ENCODE measurements at places on chromosomes 13 and 19.

GRCh38 chr19:49910179-49910578 lies 13.5 kb upstream of the IL4I1 start:
- DNase-seq = no peak

DNA sequence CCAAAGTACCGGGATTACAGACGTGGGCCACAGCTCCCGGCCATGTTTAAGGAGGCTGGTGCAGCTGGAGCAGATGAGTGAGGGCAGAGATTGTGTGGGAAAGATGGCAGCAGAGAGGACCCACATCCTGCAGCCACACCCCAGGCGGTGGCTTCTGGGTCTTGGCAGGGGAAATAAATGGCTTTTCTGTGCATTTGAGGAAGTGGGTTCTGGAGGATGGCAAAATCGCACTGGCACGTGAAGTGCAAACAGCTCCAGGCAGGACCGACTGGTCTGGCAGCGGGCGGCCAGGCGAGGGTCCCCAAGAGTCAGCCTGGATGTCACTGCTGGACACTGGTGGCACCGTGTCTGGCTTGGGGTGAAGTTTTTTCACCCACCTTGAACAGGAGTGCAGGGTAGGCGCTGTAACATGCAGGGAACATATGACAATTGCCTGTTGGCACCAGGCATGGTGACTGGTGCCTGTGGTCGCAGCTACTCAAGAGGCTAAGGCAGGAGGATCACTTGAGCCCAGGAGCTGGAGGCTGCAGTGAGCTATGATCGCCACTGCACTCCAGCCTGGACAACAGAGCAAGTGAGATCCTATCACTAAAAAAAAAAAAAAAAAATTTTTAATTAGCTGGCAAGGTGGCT lies 8.4 kb downstream of the B3GNT3 start:
- peak; percentile 81 for DNase-seq

- DNase-seq = no peak
Measured at GRCh38 chr13:110942248-110942981, 27.5 kb upstream of the ANKRD10 start.

DNA sequence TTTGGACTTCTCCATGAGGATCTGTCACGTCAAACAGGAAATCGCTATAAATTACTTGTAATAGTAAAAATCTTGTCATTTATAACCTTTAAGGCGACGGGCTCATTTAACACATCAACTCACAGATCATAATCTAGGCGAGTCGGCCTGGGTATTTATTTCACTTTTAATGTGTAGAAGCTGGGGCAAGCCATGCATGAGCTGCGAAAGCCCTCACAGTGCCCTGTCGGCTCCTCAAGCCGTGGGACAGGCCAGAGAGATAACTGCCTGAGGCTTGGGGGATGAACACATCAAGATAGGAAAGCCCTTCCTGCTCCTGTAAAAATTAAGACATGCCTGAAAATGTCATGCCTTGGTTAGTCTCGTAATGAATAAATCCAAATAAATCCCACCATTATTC lies 30.8 kb downstream of the SOX1 start:
- DNase-seq = no peak

DNA sequence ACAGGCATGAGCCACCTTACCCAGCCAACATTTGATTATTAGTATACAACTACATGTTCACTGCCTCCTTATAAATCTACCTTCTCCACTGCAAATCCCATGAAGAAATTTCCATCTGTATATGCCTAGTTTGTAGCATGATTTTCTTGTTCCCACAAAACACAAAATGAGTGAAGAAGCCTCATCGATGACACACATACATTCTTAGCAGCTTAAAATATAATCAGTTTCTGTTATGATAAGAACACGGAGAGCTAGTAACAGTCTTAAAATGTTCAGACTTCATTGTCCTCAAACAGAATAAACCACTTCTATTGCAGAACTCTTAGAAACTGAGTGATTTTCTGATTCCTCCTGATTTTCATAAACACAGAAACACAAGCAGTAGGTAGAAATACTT lies 740.5 kb downstream of the PCDH9 start:
- no peak for DNase-seq

DNA sequence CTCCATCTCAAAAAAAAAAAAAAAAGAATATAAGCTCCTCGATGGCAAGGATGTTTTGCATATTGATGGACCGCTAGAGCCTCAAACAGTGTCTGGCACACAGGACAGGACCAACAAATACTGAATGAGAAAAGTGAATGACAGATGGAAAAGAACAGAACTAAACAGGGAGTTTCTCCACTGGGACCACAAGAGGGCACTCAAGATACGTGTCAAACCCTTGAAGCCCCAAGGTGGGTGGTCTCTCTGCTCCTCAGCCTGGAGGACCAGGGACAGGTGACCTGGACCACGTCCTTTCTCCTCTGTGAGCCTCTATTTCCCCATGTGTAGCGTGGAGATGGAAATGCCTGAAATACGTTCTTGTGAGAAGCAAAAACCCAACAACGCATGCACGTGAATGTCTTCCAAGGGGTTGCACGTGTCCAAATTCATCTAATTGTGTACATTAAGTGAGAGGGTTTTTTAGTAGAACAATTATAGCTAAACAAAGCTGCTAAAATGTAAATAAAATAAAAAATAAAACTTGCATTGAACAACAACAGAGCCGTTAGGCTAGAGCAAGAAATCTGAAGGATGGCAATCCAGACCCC lies 5.7 kb upstream of the CDC42EP5 start:
- DNase-seq = peak; percentile 38

DNA sequence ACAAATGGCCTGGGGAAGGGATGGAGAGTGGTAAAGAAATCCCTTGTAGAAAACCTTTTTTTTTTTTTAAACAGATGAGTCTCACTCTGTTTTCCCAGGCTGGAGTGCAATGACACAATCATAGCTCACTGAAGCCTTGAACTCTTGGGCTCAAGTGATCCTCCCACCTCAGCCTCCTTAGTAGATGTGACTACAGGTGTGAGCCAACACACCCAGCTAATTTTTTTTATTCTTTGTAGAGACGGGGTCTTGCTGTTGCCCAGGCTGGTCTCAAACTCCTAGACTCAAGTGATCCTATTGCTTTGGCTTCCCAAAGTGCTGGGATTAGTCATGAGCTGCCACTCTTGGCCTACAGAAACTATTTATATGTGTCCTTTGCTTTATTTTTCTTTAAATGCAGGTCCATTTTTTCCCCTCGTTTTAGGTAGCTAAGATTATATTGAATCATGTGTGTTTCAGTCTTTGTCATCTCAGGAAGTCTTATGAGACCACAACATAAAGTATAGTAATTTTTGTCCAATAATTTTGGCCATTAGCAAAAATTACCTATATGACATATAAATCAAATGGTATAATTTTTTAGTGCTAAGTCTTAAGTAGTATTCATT lies 10.5 kb downstream of the LPAR6 start:
- DNase-seq = no peak

DNA sequence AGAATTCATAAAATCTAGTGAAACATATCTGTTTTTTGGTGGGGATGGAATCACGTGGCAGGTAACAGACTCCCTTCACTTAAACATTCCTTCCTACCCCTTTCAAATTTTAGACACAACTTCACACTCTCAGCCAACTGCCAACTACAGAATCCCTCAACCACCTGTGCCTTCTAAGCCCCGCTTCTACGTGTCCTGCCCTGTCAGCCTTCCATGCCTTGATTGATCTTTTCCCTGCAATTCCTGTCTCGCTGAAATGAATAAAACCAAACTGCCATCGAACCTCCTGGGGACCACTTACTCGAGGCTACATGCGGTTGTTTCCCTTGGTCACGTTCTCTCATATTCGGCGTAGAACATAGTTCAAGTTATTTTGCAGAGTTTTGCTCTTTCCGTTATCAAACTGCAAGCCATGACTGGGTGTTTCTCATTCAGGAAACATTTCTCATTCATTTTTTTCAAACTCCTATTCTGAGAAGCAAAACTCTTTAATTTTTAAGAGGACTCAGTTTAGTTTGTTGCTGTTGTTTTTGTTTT lies 1.1 kb downstream of the ZNF625 start:
- no peak for DNase-seq

DNA sequence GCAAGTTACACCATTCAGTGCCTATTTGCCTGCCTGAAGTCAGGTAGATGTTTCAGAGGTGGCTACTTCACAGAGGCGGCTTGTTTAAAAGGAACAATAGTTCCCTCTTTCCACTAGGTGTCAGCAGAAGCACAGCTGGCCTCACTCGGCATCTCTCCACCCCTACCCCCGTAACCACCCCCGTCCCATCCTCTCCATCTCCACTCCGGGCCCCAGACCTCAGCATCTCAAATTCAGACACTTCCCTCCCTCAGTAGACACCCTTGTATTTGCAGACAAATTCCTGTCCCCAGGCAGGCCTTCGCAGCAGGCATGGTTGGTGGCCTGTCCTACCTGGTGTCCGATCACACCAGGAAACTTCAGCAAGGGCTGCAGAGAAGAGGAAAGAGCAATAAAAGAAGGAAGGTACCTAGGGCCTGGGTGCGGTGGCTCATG lies 9.1 kb upstream of the DPP9 start:
- DNase-seq = peak; percentile 72

GRCh38 chr13:45441633-45442032 lies 23.1 kb upstream of the COG3 start:
- no peak for DNase-seq

DNA sequence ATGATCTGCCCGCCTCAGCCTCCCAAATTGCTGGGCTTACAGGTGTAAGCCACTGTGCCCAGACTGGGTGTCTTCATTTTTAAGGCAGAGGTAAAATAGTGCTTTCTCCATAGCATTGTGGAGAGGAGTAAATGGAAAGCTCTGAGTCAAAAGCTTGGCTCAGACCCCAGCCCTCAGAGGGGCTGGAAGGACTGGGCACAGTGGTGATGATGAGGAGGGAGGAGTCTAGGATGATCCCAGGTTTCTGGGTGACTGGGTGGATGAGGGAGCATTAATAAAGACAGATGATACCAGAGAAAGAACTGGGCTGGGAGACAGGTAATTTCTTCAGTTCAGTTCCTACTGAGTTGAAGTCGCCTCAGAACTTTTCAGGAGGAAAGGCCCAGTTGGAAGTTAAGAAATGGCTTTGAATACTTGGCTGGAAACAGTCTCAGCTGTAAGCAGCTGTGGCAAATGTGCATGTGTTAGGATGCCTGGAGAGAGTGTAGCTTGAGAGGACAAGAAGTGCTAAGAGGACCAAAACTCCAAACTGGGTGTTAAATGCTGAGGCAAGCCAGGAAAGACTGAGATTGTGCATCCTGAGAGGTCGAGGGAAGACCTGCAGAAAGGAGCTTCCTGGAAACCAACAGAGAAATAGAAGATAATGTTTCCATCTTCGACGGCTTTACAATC lies 37.1 kb upstream of the MEDAG start:
- no peak for DNase-seq

DNA sequence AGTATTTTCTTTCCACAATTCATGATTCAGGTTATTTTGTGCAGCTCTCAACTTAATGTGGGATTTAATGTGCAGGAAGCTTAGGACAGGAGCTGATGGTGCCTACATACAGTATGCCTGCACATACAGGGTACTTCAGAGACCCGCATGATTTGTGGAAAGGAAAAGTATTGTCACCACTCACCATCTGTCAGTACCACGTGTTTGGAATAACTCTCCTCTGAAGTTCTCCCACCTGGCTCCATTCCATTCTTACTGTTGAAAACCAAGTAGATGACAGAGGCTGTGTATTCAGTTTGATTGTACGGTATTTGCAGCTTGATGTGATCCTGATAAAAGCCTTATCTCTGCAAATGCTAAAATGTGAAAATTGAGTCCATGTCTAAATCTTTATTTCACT lies 85.7 kb downstream of the ZAR1L start:
- DNase-seq = no peak

DNA sequence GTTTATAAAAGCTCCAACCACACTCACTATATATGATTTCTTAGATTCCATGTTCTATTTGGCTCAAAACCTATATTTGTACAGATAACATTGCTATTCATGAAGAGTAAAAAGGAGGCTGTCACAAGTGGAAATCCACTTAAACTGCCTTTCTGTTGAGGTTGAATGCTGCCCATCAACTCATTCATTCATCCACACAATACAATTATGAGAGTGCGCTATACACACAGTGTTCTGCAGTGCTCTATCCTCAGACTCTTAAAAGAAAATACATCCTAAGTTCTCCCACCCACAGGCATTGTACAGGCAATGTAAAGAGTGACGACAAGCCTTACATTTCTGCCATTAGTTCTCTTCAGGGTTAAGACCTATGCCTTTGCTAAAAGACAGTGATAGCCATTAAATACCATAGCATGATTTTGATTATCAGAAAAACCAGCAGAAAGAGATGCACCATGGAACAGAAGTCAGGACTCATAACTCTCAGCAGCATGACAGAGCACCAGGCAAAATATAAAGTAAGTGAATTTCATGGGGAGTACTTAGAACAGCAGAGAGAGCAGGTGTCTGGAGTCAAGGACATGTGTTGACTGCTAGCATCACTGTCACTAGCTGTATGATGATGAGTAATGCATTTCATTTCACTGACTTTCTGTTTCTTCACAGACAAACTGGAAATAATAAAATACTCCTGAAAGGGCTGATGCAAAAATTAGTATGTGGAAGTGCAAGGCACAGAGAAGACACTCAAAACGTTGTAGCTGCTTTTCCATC lies 218.0 kb downstream of the RBM26 start:
- DNase-seq = no peak

DNA sequence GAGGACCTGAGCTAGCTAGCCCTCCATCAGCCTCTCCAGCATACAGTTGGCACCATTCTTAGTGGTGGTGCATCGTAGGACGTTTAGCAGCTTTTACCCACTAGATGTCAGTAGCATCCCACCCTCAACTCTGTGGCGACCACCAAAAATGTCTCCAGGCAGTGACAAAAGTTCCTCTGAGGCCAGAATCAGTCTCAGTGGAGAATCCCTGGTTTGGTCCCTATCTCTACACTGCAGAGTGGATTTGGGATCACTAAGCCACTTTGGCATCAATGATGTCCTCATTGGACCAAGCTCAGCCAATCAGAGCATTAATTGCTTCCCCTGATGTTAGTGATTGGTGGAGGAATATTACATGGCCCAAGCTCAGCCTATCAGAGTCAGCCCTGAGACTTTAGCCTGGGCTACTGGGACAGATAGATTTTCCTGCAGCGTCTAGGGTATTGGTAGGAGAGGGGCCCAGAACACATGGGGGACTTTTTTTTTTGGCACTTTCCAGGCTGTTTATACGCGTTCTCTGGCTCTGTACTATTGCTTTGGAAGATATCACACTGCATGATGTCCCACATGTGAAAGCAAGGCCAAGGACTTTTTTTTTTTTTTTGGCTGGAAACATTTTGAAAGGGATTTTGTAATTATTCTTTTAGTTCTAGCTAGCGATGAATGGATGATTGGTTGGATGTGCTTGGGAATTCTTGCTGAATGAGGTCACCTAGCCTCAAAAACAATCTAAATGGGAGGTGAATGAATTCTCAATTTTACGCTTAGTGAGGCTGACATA lies 7.0 kb downstream of the TMEM221 start:
- no peak for DNase-seq
